A549 treated with GW870086 at 1 μM for 4 hours (cell line): ENCODE measurements at places on chromosomes 13 and 19. TPM values are rescaled to one million over a fixed set of nuclear protein-coding genes. Genes with fewer than 3 reads are reported as not detected.

Gene KRTDAP
- total RNA-seq: not detected in 5 replicates

Gene USP12
- total RNA-seq: 17.5 to 23.3 TPM (median 19.2 TPM) in 5 replicates

Gene GSX1
- total RNA-seq: not detected in 5 replicates

Gene PDE4C
- total RNA-seq: 0.22 to 0.47 TPM (median 0.38 TPM) in 5 replicates
